ENCODE measurements at places on chromosomes 12 and 14.

- DNase-seq = no peak
Observed at GRCh38 chr12:77031745-77032144, 33.6 kb downstream of the E2F7 start.

GRCh38 chr14:97077687-97078086 is 280.5 kb downstream of the VRK1 start:
- DNase-seq = no peak

- no peak for DNase-seq
Observed at GRCh38 chr14:57403521-57403864, 13.1 kb downstream of the NAA30 start.

DNA sequence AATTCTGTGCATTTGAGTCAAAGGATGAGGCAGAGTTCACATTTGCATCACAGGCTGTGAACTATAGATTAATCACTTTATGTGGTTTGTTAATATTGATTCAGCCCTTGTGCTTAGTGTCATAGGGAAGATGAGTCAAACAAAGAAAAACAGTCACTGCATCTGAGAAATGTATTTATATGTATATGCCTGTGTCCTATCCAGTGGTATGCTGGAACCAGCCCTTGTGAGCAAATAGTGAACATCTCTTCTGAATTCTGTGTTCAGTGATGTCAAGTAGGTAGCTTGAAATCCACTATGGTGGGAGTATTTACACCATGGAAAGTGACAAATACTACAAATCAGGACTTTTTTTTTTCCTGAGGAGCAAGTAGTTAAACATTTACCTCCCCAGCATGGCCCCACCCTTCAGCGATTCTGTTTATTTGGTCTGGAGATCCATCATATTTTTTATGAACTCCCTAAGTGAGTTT is 128.5 kb downstream of the HMGA2 start:
- no peak for DNase-seq

DNA sequence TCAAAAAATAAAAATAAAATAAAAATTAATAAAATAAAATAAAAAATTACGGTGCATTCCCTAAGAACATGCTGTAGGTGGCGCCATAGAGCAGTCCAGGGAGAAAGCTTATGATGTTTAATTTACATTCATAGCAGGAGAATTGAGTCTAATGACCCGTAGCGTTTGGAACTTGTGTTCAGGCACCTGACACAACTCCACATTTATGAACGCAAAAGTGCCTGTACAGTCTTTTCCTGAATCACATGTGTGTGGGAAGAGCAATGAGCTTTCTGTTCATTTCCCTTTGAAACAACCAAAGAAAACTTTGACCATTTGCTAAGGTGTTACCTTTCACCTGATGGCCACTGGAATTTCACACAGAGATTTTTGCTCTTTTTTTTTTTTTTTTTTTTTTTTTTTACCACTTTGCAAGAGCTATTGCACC is 60.6 kb upstream of the KCNA1 start:
- DNase-seq = peak; percentile 25

Measured in stimulated activated CD4-positive, alpha-beta T cell treated with anti-CD3 and anti-CD28 coated beads, Interleukin-4, amount 100 ng/mL, for 24 hours (primary cell).